NCI-H2227 treated with DMSO at 0.1 percent for 48 hours (cell line): ENCODE measurements at places on chromosomes 12 and 14.

DNA sequence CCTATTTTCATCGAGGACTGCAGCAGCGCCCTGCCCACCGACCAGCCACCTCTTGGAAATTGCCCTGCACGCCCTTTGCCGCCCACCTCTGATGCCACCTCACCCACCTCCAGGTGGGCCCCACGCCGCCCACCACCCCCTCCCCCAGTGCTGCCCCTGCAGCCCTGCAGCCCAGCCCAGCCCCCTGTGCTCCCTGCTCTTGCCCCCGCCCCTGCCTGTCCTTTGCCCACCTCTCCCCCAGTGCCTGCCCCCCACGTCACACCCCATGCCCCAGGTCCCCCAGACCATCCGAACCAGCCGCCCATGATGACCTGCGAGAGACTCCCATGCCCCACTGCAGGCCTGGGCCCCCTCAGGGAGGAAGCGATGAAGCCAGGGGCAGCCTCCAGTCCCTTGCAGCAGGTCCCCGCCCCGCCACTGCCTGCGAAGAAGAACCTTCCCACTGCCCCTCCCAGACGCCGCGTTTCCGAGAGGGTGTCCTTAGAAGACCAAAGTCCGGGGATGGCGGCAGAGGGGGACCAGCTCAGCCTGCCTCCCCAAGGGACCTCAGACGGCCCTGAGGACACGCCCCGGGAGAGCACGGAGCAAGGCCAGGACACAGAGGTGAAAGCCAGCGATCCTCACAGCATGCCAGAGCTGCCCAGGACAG lies 96.5 kb downstream of the LGMN start:
- DNase-seq: no peak

DNA sequence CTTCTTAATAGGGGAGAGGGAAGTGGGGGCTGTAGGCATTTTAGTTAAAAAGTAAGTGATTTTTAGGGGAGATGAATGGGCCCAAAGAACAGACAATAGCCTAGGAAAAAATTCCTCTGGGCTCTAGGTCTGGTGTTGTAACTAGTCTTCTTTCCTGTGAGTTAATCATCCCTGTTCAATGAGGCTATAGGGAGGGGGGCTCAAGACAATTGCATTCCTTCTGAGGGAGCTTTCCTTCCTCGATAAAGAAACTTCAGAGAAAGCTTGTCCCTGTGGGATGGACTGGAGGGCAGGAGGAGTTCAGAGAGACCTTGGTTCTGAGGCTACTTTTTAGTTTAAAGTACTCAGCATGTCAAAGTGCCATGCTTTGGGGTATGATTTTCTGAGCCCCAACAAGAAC lies 127.2 kb downstream of the BBS10 start:
- DNase-seq: no peak

DNA sequence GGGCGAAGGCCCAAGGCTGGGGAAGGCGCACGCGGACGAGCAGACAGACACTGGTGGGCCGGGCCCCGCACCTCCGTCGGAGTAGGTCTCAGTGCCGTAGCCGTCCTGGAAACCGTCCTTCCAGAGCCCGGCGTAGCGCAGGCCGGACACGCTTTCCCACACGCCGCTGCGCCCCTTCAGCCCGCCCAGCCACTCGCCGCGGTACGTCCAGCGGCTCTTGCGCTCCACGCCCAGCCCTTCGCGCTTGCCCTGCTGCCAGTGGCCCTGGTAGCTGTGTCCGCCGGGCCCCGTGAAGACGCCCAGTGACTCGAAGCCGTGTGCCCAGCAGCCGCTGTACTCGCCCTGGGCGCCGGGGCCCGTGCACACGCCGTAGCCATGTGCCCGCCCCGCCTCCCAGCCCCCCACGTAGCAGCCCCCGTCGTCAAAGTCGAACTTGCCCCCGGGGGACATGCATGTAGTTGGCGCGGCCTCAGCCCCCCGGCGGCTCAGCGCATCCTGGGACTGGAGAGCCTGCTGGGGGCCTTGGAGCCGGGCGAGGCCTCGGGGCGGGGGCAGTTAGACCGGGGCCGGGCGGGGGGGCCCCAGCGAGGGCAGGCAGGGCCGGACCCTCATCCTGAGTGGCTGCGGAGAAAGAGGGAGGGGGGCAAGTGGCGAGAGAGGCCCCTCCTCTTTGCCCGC lies 1.4 kb downstream of the JPH4 start:
- peak; percentile 49 for DNase-seq

- no peak for DNase-seq
Measured at GRCh38 chr14:32608857-32609256, 279.8 kb downstream of the AKAP6 start.
